Common myeloid progenitor, CD34-positive (primary cell): ENCODE measurements at places on chromosomes 6 and 20.

- no peaks in the 10 kb centered on the region for H3K27me3 ChIP-seq
- peak; percentile 14 for DNase-seq
- no peak overlapping the region for H3K27ac ChIP-seq
Observed at GRCh38 chr20:37941332-37941731, 38.4 kb downstream of the VSTM2L start.

DNA sequence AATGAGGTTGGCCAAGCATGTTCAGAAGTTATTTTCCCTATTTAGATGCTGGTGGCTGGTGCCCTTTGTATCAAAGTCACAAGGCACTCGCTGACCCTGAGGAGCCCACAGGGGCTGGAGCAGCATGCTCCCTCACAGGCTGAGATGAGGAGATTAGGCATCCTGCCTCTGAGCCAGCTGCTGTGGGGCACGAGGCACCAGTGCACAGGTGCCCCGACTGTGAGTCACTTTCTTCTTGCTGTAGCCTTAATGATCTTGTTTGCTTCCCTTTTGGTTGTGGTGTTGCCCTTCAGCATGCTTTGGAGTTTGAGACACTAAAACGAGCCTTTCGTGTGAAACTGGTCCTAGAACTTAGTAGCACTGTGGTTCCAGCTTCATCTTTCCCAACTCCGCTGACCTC lies 4.3 kb downstream of the PSMG4 start:
- peaks cover 19% of the 10 kb centered on the region for H3K4me1 ChIP-seq
- H3K27ac ChIP-seq: no peak overlapping the region
- DNase-seq: peak; percentile 22

GRCh38 chr20:60718743-60719480 lies 533.1 kb upstream of the CDH4 start:
- no peak overlapping the region for H3K27ac ChIP-seq
- no peak overlapping the region for H3K4me3 ChIP-seq
- no peaks in the 10 kb centered on the region for H3K4me1 ChIP-seq
- H3K36me3 ChIP-seq: no peaks in the 10 kb centered on the region

GRCh38 chr6:125154118-125154760 lies 666 bp downstream of the TPD52L1 start:
- H3K36me3 ChIP-seq: no peaks in the 10 kb centered on the region
- DNase-seq: peak; percentile 26
- H3K27ac ChIP-seq: no peak overlapping the region
- no peaks in the 10 kb centered on the region for H3K27me3 ChIP-seq

- no peak overlapping the region for H3K27ac ChIP-seq
- H3K4me3 ChIP-seq: no peak overlapping the region
- DNase-seq: no peak
- no peaks in the 10 kb centered on the region for H3K4me1 ChIP-seq
- H3K36me3 ChIP-seq: no peaks in the 10 kb centered on the region
Observed at GRCh38 chr20:15789079-15789478, 784.2 kb downstream of the KIF16B start.

DNA sequence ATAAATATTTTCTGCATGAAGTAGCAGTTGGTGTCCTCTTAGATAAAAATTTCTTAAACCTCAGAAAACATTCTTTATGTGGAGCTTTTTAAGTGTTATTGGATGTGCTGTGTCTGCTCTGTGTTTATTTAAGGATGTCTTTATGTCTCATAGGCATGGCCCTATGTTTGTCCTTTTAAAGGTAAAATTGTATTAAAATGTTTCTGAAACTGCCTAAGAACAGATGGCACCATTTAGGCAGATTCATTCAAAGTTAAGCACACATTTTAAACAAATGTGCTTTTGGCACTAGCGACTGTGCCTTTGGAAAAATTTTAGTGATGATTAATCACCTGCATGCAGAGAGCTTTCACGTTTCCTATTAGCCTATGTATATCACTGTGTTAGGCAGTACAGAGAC lies 125.2 kb downstream of the KIF6 start:
- no peaks in the 10 kb centered on the region for H3K4me1 ChIP-seq
- H3K27me3 ChIP-seq: peaks cover 3% of the 10 kb centered on the region
- no peaks in the 10 kb centered on the region for H3K36me3 ChIP-seq
- H3K27ac ChIP-seq: no peak overlapping the region
- DNase-seq: no peak

GRCh38 chr6:133230052-133230451 lies 11.1 kb upstream of the EYA4 start:
- no peaks in the 10 kb centered on the region for H3K4me1 ChIP-seq
- H3K27ac ChIP-seq: no peak overlapping the region
- no peak for DNase-seq
- no peaks in the 10 kb centered on the region for H3K36me3 ChIP-seq

DNA sequence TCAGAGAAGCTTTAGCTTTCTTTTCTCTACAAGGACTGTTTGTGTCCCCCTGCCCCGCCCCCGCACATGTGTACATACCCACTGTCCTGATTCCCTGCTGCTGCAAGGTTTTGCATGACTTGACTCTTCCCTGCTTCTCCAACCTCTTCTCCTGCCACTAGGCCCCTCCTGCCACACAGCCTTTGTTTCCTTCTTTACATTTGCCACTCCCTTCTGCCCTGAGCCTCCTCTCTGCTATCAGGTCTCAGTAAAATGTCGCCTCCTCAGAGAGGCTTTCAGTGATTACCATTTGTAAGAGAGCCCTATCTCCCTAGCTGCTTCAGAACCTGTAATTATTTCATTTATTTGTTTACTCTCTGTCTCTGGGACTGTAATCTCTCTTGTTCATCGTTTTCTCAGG lies 56.4 kb upstream of the VSTM2L start:
- H3K36me3 ChIP-seq: peaks cover 27% of the 10 kb centered on the region
- H3K4me3 ChIP-seq: no peak overlapping the region
- DNase-seq: no peak
- H3K4me1 ChIP-seq: no peaks in the 10 kb centered on the region
- H3K27ac ChIP-seq: no peak overlapping the region

DNA sequence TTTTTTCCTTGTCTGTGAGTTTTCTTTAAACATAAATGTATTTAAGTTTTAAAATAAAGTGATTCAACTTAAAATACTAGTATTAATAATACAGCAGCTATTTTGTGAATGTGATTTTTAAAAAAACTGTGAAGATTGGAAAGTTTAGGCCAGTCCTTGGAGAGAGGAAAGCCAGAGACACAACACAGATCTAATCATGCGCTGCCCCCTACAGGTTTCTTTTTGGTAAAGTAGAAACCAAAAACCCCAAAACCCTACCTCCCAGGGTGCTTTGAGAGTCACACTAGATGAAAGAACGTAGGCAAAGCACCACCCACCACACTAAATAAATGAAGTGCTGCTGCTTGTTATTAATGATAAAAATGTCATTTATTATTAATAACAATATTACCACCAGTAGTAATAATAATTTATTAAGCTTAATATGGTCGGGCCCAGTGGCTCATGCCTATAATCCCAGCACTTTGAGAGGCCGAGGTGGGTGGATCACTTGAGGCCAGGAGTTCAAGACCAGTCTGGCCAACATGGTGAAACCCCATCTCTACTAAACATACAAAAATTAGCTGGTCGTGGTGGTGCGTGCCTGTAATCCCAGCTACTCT lies 33.7 kb downstream of the SLC9A8 start:
- no peaks in the 10 kb centered on the region for H3K27me3 ChIP-seq
- H3K36me3 ChIP-seq: peaks cover 10% of the 10 kb centered on the region
- DNase-seq: peak; percentile 58
- H3K4me3 ChIP-seq: no peak overlapping the region
- H3K27ac ChIP-seq: no peak overlapping the region

DNA sequence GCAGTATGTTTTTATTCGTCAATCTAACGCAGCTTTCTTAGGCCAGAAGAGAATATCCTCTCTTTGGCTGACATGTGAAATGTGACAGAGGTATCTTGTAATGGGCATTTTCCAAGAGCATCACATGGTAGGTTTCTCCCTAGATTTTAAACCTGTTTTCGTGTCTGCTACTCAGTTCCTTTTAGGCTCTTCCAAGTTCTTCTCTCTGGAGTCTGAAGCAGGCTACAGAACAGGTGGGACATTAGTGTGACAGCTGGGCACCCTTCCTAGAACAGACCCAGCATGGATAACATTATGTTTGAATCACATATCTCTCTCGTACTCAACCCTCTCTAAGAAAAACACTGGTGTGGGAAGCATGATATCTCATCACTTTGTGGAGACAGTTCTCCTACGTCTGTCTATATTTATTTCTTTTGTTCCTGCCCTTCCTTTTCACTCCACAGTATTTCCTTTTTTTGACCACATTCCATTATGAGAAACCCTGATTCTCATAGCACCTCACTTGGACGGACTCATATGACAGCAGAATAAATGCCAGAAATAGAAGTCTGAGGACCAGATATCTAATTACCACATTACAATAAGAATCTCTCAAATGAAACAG lies 263.4 kb downstream of the NKAIN2 start:
- no peak overlapping the region for H3K4me3 ChIP-seq
- DNase-seq: no peak
- no peak overlapping the region for H3K27ac ChIP-seq

- H3K36me3 ChIP-seq: no peaks in the 10 kb centered on the region
- no peaks in the 10 kb centered on the region for H3K27me3 ChIP-seq
- H3K27ac ChIP-seq: no peak overlapping the region
- no peak overlapping the region for H3K4me3 ChIP-seq
- DNase-seq: peak; percentile 8
- no peaks in the 10 kb centered on the region for H3K4me1 ChIP-seq
Observed at GRCh38 chr6:155050311-155050710, 55.2 kb downstream of the TIAM2 start.

GRCh38 chr6:112180095-112180820 lies 74.1 kb downstream of the LAMA4 start:
- H3K27ac ChIP-seq: no peak overlapping the region
- no peaks in the 10 kb centered on the region for H3K36me3 ChIP-seq
- peaks cover 10% of the 10 kb centered on the region for H3K27me3 ChIP-seq

GRCh38 chr6:129565366-129565765 lies 144.6 kb downstream of the ARHGAP18 start:
- no peaks in the 10 kb centered on the region for H3K4me1 ChIP-seq
- DNase-seq: no peak
- H3K27me3 ChIP-seq: no peaks in the 10 kb centered on the region
- H3K4me3 ChIP-seq: no peak overlapping the region
- no peaks in the 10 kb centered on the region for H3K36me3 ChIP-seq

- no peak overlapping the region for H3K4me3 ChIP-seq
- H3K4me1 ChIP-seq: no peaks in the 10 kb centered on the region
- no peaks in the 10 kb centered on the region for H3K27me3 ChIP-seq
- DNase-seq: no peak
Observed at GRCh38 chr20:33339515-33340058, 56.6 kb downstream of the BPIFB1 start.

GRCh38 chr6:85394853-85395538 lies 54.9 kb upstream of the NT5E start:
- H3K36me3 ChIP-seq: no peaks in the 10 kb centered on the region
- no peaks in the 10 kb centered on the region for H3K27me3 ChIP-seq
- H3K4me1 ChIP-seq: no peaks in the 10 kb centered on the region
- no peak for DNase-seq
- H3K27ac ChIP-seq: no peak overlapping the region
- H3K4me3 ChIP-seq: no peak overlapping the region

- no peak overlapping the region for H3K27ac ChIP-seq
- no peaks in the 10 kb centered on the region for H3K27me3 ChIP-seq
- no peaks in the 10 kb centered on the region for H3K4me1 ChIP-seq
- no peaks in the 10 kb centered on the region for H3K36me3 ChIP-seq
Observed at GRCh38 chr20:15494851-15495250, 1078.4 kb downstream of the KIF16B start.

DNA sequence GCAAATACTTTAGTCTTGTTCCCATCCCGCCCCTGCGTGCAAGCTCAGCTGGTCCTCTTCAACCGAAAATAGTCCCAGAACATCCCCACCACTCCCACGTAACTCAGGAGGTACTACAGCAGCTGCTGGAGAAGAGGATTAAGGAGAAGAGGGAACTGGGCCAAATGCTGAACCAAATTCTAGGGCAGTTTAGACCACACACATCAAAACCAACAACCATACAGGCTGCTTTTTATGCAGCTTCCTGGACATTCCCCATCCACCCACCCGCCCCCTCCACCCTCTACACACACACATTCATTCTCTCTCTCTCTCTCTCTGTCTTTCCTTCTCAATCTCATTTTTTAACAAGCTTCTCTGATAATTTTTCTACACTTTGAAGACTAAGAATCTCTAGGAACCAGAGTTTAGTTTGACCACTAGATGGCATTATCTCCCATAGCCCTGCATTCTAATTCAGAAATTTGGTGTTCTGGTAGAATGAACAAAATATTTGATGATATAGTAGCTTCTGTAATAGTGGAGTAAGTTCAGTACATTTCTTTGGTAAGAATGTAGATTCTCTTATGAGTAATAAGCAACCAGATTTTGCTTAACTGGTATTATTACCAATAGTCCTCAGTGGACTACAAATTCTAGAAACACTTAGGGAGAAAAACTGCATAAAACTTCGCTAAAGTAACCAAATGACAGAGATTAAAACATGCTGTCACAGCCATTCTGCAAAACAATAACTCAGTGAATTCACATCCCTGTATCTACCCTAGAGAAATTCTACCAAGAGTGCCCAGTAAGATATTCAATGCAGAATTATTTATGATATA lies 52.1 kb upstream of the BEND6 start:
- peak; percentile 70 for DNase-seq
- no peaks in the 10 kb centered on the region for H3K4me1 ChIP-seq
- H3K4me3 ChIP-seq: no peak overlapping the region
- no peak overlapping the region for H3K27ac ChIP-seq

GRCh38 chr6:121260651-121261102 lies 73.6 kb downstream of the TBC1D32 start:
- H3K4me3 ChIP-seq: no peak overlapping the region
- H3K4me1 ChIP-seq: no peaks in the 10 kb centered on the region
- H3K36me3 ChIP-seq: peaks cover 6% of the 10 kb centered on the region
- no peak overlapping the region for H3K27ac ChIP-seq

DNA sequence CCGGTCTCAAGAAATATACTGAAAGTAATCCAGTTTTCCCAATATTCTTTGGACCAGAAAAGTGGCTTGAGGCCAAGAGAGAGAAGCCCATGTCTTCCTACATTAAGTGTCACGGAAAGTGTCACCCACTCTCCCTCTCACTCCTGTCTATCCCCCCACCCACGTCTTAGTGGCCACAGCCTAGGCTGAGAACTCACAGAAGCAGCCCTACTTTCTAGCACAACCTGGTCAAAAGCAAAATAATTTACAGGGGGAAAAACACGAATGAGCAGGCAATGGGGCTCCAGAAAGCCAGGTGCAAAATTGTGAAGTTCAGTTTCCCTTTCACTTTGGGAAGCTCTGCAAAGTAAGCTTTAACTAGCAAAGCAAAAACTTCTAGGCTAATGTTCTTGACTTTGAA lies 118.0 kb downstream of the OPRM1 start:
- H3K4me3 ChIP-seq: peak overlapping the region; percentile 65
- no peaks in the 10 kb centered on the region for H3K27me3 ChIP-seq
- no peaks in the 10 kb centered on the region for H3K36me3 ChIP-seq
